ENCODE measurements at places on chromosomes 5 and 9.

GRCh38 chr5:32092938-32093812 lies 80.9 kb downstream of the GOLPH3 start:
- peak; percentile 21 for DNase-seq

DNA sequence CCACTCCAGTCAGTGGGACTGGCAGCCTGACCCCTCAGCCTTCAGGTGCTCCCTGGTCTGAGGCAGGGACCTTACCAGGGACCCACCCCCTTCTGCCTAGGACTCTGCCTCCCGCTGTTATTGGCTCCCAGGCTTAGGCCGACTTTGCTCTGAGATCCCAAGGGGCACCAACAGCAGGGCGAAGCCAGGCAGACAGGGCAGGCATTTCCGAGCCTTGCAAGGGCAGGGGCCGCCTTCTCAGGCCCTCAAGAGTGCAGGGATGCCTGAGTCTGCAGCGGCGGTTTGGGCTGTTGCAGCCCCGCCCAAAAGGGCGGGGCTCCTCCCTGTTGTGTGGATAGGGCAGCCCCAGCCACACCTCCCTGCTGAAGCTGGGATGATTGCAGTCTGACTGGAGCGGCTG lies 644.6 kb downstream of the PRR16 start:
- DNase-seq, result no peak

GRCh38 chr5:140734354-140734753 lies 34.1 kb downstream of the ZMAT2 start:
- no peak for DNase-seq

- no peak for DNase-seq
Measured at GRCh38 chr9:86036555-86036954, 62.8 kb downstream of the GOLM1 start.

DNA sequence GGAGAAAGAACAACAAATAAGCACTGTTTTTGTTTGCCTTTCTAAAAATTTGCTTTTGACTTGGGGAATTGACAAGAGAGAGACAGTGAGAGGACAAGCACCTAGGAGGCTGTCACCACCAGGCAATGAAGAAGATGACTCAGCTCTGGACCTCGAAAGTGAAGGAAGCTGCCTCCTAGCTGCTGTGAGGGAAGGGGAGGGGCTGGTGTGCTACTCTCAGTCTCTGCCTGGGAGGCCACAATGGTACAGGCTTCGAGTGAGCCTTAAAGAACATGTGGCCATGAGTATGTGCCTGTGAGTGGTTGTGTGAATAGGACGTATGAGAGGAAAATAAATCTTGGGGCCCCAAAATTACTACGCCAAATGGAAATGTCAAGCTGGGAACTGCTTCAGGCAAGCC lies 7.1 kb upstream of the PLK2 start:
- DNase-seq, result no peak

DNA sequence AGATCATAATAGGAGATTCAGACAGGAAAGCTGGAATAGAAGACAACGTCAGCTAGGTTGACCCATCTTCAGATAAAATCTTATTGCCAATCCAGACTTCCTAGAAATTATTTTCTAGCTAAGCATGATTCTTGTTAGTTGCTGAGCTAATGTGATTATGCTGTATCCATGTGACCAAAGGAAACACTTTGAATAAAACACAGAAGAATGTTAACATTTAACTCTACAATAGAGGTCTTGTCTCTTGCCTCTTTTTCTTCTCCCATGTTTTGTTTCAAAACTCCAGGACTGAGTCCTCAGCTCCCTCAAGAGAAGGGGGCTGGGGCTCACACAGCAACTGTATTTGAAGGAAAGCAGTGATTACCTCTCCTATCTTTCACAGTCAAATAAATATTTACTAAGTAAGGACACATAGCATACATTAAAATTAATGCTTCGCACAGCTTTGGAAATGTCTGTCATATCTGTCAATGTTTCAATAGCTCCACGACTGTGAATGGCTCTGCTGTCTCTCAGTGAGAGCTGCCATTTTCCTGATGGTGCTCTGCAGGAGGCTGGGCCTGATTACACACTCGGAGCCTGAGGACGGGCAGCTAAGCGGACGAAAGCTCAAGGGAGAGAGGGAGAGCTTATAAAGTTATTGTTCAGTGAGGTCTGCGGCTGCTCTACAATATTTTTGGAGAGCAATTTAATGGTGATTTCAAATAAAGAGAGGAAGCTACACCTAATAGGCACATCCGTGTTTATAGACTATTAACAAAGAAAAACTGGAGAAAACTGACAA lies 64.8 kb upstream of the ZNF462 start:
- DNase-seq, result no peak

DNA sequence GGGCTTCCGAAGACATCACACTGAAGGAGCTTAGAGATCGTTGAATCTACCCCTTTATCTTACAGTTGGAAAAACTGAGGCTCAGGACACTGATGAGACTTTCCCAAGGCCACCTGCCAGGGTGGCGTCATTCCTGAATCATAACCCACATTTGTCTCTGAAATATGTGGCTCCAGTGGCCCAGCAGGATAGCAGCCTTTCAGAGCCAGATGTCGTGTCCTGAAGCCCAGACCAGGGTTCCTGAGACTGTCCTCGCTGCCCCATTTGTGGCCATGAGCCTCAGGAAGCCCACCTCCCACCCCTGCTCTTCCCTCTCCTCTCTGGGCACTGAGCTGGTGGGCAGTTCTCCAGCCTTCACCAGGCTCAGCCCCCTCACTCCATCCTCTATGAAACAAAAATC lies 2.4 kb downstream of the HMCN2 start:
- no peak for DNase-seq

GRCh38 chr5:174387448-174387847 lies 336.9 kb upstream of the MSX2 start:
- no peak for DNase-seq

- DNase-seq, result no peak
Measured at GRCh38 chr9:98851730-98852459, 44.4 kb downstream of the GALNT12 start.

DNA sequence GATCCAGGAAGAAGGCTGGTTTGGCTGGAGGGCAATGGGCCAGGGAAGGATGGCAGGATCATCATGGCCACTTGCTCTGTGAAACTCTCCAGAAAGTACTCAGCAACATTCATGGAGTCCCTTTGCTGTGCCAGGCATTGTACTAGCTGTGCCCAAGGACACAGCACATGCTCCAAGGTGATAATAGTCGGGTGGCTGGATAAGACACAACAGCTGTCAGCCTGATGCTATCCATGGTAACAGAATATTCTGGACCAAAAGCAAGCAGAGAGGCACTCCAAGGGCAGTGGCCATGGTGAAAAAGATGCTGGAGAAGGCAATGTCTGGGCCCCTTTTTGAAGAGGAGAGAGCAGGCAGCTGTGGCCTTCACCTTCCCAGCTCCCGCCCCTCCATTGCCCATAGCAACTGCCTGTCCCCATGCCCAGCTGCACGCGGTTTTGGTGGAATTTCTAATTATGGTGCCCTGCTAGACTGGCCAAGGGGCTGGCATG lies 113.8 kb upstream of the CPEB4 start:
- DNase-seq, result no peak

DNA sequence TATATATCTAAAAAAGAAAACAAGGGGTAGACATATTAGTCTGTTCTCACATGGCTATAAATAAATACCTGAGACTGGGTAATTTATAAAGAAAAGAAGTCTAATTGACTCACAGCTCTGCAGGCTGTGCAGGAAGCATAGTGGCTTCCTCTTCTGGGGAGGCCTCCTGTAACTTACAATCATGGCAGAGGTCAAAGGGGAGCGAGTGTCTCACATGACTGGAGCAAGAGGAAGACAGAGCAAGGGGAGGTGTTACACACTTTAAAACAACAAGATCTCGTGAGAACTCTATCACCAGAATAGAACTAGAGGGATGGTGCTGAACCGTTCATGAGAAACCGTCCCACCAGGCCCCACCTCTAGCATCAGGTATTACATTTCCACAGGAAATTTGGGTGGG lies 616.8 kb downstream of the TLE4 start:
- no peak for DNase-seq

- DNase-seq, result no peak
Measured at GRCh38 chr9:108049026-108049607, 559.5 kb upstream of the KLF4 start.

GRCh38 chr5:172065431-172066065 lies 59.1 kb upstream of the FBXW11 start:
- no peak for DNase-seq

- DNase-seq, result no peak
Measured at GRCh38 chr5:107290780-107291398, 379.8 kb downstream of the EFNA5 start.

DNA sequence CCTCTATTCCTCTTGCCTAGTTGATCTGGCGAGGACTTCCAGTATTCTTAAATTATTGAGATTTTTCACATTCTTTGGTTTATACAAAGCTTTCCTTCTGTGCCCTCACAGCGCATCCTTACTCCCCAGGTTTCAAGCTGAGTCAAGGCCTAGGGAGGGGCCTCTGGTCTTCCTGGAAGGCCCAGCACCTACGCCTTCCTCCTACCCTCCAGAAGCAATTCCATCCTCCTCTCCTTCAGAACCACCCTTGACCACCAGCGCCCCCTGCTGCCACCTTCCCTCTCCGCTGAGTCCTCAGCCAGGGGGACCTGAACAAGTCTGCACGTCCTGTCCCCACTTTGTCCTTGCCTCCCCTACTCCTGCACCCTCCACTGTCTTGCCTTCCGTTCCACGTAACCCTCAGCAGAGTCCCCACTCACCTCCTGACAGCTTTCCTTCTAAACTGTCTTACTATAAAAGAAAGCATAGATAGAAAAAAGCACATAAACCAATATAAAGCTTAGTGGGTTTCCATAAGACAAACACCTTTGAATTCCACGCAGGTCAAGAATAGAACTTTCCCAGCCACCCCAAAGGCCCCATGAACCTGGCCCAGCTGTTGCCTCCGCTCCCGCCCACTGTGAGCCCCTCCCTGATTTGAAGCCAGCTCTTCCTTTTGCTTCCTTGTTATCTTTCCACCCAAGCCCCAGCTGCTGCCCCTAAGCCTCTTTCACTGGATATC lies 63.0 kb upstream of the CTSL start:
- DNase-seq, result no peak

DNA sequence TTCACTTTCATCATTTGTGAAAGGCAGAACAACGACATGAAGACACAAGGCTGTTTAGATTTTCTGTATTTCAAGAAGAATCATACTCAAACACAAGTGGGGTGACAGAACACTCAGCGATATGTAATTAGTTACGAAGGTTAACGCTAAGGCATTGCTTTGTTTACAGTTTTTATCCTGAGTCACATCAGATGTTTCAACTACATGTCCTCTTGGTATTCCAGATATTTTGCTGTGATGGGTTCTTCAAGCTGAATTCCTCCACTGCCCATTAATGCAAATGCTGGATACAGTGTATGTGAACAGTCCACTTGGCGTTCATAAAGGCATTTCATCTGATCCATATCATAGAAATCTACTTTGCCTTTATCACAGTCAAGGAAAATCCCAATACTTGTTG lies 43.4 kb downstream of the TRIM36 start:
- no peak for DNase-seq

DNA sequence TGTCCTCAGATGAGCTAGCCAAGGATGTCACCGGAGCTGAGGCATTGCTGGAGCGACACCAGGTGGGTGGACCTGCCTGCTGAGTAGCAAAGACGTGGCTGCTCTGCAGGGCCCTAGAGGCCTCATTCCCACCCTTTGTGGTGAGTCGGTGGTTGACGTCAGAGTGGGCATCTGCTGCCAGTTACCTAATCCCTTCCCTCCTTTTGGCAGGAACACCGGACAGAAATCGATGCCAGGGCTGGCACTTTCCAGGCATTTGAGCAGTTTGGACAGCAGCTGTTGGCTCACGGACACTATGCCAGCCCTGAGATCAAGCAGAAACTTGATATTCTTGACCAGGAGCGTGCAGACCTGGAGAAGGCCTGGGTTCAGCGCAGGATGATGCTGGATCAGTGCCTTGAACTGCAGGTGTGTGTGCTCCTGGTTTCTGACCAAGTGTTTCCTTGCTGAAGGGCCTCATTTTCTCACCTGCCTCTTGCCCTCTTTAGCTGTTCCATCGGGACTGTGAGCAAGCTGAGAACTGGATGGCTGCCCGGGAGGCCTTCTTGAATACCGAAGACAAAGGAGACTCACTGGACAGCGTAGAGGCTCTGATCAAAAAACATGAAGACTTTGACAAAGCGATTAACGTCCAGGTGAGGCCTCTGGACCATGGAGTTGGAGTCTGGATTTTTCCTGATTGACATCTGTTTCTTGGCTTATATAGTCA lies 48.9 kb downstream of the DYNC2I2 start:
- DNase-seq, result no peak

DNA sequence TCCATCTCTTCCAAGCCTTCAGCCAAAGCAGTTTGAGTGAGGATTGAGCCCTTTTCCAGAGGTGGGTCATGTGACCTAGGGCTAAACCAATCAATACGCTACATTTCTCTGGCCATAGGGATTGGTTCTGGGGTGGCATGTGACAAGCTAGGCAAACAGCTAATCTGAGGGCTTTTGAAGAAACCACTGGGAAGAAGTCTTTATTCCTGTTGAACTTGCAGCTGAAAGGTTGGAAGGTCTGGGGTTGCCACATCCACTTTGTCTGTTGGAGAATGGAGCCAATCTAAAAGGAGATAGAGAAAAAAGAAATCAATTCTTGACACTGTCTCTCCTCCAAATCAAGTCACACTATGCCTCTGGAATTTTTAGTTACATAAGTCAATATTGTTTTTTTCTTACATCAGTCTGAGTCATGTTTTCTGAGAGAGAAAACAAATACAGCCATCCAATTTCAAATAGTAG lies 637.8 kb upstream of the WWC1 start:
- DNase-seq, result no peak

DNA sequence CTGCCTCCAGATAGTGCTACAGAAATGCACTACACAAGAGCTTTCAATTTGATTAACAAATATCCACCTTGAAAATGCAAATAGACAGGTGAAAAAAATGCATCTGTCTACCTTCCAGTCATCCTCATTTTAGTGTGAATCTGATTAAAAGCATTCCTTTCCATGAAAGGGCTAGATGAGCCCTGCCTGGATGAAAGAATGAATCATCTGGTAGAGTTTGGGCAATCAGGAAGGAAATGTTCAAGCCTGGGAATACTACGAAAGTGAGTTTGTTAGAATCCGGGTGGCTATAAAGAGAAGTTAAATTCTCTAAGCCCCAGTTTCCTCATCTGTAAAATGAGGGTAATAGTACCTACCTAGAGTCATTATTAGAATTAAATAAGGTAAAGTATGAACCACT lies 142.6 kb downstream of the FAM114A2 start:
- no peak for DNase-seq

- DNase-seq, result no peak
Measured at GRCh38 chr9:26770821-26771220, 121.8 kb downstream of the CAAP1 start.

- DNase-seq, result no peak
Measured at GRCh38 chr9:136149853-136150252, 31.2 kb upstream of the TMEM250 start.

DNA sequence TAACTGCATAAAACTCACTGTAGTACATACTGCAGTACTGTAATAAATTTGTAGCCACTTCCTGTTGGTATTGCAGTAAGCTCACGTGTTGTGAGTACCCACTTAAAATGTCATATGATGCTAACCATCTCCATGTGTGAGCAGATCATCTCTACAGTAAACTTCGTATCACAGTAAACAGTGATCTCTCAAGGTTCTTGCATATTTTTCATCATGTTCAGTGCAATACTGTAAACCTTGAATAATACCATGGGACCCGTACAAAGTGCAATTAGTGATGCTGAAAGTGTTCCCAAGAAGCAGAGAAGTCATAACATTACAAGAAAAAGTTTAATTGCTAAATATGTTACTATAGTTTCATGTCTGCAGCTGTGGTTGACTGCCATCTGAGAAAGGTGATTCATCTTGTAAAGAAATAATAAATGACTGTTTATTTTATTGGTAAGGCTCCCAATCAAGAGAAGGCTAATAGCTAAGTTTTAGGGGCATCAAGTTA lies 253.8 kb upstream of the POU5F2 start:
- no peak for DNase-seq
